Stimulated activated CD4-positive, alpha-beta T cell treated with anti-CD3 and anti-CD28 coated beads, TNF-alpha, amount 100 ng/mL, for 1 hour (primary cell): ENCODE measurements at places on chromosomes 1 and 21.

DNA sequence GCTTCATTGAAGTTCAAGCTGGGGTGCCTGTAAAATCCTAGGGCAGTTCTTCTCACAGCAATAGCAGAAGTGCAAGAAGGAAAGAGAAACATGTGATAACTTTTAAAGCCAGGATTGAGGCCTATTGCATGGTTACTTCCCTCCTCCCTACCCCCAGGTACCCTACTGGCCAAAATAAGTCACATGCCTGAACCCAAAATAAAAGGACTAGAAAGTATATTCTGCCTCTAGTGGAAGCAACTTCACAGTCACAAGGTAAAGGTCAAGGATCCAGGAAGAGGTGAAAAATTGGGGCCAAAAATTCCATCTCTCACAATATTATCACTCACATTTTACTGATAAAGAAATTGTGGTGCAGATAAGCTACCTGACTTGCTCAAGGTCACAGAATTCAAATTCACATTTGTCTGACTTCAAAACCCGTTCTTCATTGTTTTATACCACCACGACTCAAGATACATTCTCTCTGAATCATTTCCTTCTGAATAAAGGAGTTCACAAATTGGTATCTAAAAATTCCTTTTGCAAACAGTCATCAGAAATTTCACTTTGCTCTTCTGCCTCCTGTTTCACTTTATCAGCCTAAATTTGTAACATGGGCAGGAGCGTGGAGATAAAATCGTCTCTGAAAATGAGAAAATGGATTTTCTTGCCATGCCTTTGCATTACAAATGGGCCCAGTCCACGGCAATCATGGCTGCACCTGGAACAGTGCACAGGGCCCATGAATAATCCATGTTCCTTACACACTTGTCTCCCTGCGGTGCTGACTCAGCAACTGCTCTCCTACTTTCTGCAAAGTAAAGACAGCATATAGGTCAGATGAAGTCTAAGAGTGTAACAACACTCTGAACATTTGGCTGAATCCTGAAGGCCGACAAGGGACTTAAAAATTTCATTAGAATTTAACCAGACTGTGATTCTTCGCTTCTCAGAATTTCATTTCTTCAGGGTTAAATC is 485.3 kb upstream of the NFIA start:
- DNase-seq, result no peak

DNA sequence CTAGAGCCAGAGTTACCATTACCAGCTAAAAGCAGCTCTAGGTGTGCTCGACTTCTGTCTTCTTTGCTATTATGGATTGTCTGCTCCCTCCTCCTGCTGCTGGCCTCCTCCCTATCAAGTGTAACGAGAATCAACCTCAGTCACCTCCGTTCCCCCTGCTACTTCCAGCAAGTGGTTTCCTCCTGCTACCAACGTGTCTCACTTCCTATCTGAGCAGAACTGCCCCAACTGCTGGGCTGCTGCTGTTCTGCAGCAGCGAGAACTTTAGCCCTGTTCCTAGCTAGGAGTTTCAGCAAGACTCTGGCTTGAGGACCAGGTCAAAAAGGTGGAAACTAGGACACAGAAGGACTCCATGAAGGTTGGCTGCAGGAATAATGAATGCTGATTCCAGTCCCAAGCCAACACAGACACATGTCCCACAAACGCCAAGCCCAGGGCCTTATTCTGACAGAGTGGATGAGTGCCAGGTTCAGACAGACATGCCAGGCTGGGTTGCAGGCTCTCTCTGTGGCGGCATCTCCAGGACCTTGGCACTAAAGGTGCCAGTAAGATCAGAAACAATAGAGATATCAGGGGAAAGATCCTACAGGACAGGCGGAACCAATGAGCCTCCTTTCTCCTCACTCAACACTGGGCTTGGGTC is 46.9 kb downstream of the CD34 start:
- no peak for DNase-seq

DNA sequence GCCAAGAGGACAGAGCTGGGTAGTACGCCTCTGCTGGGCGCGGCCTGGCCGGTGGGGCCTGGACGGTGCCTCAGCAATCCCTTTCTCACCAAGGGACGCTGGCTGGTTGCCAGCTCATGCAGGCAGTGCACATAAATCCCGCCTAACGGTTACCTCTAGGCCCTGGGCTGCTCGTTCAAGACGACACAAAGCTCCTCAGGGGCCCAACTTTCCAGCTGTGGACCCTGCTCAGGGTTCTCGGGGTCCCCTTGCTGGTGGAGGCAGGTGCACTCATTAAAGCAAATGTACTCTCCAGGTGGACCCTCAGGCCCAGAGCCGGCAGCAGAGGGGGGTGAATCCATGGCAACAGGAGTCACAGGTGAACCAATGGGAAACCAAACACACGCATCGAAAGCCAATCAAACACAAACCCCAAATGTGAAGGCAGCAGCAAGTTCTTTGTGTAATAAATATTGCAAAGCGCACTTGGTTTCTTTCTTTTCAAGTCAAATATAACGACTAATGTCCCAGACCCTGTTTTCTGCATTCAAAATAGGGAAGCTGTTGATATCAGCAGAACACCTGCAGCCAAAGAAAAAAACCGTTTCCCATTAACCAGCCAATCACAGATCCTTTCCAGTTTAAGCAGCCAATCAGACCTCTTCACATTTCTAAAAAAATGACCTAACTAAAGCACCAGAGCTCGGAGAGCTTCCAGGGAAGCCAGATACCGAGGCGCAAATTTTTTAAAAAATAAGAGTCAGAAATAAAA is 26.1 kb upstream of the CLSTN1 start:
- no peak for DNase-seq

DNA sequence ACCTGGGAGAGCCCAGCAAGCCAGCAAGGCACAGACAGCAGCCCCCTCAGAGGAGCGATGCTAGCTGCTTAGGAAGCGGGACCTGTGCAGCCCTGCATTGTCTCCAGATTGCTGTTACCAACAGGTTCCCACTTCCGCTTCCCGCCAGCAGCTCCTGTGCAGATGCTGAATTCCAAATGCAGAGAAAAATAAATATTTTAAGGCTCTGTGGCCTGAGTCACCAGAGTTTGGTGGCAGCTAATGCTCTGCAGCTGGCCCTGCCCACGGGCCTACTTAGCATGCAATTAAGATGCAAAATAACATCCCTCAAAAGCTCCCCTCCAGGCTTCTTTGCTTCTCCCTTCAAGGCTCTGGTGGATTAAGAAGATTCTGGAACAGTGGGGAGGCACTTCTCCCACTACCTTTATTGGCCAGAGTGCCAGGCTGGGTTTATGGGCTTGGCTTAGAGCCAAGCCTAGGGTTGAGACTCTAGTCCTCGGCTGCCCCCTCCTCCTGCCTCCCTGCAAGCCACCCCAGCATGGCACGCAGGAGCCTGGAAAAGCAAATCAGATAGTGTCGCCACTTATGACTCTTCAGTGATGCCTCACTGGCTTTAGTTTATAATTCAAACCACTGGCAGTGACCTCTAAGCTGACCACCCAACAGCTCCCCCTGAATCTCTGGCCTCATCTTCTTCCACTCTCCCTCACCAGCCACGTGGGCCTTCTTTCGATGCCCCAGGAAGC is 207.1 kb upstream of the ZC3H12A start:
- DNase-seq, result no peak

- no peak for DNase-seq
Measured at GRCh38 chr1:75100481-75101092, 33.6 kb upstream of the LHX8 start.

GRCh38 chr1:32755810-32756159 is 53.2 kb upstream of the SYNC start:
- no peak for DNase-seq

- no peak for DNase-seq
Measured at GRCh38 chr21:39737376-39738000, 7.5 kb upstream of the IGSF5 start.

DNA sequence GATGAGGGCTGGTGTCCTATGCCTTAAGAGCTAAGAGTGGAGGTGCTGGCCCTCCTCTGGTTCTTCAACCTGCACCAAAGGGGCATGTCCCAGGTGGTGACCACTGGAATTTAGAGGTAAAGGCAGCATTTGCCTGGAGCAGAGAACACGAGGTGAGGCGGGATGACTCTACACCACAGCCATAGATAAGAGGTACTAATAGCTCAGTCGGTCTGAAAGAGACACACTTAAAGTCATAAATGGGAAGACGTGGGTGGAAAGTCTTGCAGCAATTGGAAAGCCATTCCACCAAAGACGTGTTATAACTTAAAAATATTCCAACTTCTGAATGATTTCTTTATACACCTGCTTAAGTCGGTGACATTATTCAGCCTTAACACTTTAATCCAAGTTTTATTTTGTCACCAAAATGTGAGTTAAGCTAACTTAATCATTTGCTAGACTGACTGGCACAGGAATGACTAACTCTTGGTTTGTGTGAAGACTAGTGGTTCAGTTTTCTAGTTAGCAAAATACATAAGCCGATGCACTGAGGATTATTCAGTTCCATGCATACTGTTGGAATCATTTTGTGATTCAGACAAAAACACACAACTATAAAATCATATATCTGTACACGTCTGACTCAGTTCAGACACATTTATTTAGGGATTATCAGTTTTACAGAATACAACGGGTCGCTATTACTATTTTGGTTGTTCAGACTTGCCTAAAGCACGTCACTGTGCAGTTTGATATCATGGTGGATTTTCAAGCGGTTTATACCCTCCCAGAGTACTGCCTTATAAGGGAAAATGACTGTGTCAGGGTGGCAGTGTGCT is 4.6 kb upstream of the ETS2 start:
- DNase-seq, result no peak

- no peak for DNase-seq
Measured at GRCh38 chr1:21871943-21872342, 59.9 kb downstream of the LDLRAD2 start.

- no peak for DNase-seq
Measured at GRCh38 chr1:184350573-184350972, 36.3 kb upstream of the C1orf21 start.

GRCh38 chr1:150121236-150121862 is 28.4 kb upstream of the PLEKHO1 start:
- DNase-seq, result no peak

DNA sequence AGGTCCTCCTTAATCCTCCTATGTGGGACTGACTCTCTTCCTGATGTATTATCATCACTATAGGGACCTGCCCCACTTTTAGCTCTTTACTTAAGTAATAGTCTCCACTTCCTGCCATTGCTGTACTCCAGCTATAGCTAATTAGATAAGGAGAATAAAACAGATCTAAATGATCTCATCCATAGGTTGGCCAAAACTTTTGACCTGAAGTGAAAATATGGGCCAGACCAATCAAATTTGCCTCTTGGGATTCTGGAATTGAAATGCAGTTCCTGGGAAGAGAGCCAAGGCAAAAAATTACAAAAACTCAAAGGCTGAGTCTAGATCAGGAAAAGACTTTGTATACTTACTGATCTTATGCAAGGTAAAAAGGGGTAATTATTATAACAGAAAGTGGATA is 36.1 kb upstream of the PDE4B start:
- DNase-seq, result no peak

DNA sequence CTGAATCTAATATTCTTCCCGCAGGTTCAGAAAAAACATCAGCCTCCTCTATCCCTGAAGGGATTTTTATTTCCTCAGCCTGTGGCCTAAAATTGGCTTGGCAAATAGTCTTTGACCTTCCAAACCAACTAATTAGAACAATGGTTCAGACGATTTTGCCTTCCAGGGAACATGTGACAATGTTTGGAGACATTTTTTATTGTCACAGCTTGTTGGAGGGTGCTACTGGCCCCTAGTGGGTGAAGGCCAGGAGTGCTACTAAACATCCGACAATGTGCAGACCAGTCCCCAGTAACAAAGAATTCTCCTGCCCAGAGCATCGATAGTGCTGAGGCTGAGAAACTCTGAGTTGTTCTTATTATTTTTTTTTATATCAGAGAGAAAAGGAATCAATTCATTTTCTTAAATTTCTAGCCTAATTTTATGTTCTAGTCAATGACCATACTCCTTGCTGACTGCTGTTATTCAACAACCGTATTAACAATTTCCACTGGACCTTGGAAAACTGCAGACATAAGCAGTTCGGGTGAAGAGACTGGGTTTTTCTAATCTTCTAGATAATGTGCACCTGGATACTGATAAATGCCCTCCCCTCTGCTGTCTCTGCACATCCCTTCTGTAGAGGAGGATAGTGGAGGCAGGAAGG is 280.7 kb downstream of the LMX1A start:
- DNase-seq, result no peak

- DNase-seq, result no peak
Measured at GRCh38 chr1:103937763-103938357, 188.2 kb downstream of the AMY1C start.

- DNase-seq, result no peak
Measured at GRCh38 chr21:26225046-26225445, 54.5 kb upstream of the APP start.

GRCh38 chr21:28177124-28177523 is 815.6 kb downstream of the LTN1 start:
- DNase-seq, result no peak

DNA sequence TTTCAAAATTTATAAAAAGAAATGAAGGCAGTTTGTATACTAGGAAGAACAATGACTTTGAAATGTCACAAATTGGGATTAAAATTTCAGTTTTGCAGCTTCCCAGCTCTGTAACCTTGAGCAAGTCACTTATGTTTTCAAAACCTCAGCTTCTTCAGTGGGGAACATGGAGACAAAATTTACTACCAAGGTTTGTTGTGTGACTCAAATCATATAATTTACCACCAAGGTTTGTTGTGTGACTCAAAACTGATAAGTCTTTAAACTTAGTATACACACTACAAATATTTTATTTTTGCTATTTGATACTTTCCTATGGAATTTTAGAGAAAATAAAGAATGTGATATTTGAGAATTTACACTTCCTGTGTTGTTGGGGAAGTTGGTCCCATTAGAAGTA is 219.9 kb downstream of the KCTD3 start:
- no peak for DNase-seq

DNA sequence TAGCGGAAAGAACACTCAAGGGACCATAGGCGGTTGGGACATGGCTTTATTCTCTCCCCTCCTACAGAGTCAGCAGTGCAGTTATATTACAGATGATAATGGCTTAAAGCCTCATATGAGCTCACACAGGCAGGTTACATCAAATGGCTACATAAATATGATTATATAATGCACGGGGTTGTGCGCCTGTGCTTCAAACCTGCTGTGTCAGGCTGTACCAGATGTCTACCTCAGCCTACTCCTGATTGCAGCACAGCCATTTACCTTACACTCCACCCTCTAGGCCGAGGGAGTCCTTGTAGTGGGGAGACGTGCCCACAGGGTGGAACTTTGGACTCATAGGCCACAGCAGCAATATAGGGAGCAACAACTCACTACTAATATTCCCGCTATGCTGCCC is 16.4 kb upstream of the TBX19 start:
- DNase-seq, result no peak

DNA sequence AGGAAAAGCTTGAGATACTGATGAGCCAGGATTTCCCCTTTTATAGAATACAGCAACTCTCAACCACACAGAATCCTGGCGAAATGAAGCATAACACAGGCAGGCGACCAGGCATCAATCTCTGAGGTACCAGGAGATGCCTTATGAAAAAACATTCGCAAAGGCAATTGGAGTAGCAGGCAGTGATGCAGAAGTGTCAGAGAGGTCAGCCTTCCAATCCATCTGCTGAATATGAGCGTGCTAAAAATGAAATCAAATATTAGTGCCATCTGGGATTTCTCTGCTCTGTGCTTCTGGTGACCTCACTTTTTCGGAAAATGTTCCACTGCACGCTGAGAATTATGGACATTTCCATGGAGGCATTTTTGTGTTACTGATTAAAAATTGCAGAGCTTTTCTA is 258.8 kb downstream of the VAV3 start:
- no peak for DNase-seq
